GM12891 (cell line): ENCODE measurements at places on chromosomes 16 and 17.

DNA sequence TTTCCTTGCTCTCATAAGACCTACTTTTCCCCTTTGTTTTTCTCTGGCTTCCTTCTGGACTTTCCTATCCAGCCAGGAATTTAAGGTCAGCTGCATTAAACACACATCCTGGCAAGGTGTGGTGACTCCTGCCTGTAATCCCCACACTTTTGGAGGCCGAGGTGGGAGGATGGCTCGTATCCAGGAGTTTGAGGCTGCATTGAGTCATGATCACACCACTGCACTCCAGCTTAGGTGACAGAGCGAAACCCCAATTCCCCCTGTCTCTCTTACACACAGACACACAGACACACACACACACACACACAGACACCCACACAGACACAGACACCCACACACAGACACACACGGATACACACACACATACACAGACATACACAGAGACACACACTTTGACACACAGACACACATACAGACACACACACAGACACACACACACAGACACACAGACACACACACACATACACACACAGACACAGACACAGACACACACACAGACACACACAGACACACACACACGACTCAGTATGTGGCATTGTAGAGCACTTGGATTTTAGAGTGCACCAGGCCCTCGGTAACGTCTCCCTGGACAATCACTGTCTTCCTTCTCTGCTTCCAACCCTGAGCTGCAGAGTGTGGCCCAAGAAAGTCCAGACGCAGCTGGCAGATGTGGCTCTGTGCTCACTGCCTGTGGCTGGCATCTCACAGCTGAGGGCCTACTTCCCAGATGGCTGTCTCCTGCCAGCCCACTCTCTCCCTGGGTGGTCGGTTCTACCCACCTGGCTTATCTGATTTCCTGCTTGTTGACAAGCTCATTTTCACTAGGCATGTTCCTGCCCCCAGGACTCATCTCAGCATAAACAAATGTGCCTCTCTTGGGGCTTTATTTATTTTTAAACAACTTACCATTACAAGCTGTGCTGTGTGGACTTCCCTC lies 39.0 kb downstream of the NLRP1 start:
- no peak for DNase-seq

GRCh38 chr16:51666074-51666473 lies 515.0 kb upstream of the SALL1 start:
- DNase-seq = no peak

- DNase-seq = no peak
These were observed 27.3 kb upstream of the ABCC12 start for GRCh38 chr16:48182979-48183537.

- no peak for DNase-seq
These were observed 587.7 kb upstream of the HSBP1 start for GRCh38 chr16:83220066-83220465.

GRCh38 chr17:45123930-45124796 lies 8.2 kb downstream of the PLCD3 start:
- DNase-seq = no peak

DNA sequence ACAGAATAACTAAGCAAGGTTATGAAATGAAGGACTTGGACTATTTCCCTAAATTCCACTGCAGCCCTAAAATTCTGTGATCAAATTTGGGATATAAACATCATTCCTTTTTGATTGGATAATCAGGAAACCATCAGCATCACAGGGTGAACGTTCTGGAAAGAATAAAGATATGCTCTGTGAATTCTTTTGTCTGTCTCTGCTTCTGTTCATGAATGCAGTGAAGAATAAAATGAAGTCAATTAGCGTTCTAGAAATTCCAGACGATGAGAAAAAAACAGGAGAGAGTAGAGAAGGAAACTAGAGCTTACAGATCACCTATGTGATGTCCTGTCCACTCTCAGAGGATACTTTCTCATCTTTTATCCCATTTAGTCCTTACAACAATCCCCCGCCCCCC lies 295.1 kb upstream of the SOX9 start:
- no peak for DNase-seq

GRCh38 chr17:30780343-30780742 lies 44.1 kb downstream of the CRLF3 start:
- no peak for DNase-seq

- no peak for DNase-seq
These were observed 1.7 kb downstream of the JPH3 start for GRCh38 chr16:87603684-87604633.

GRCh38 chr16:56399047-56399446 lies 26.3 kb downstream of the AMFR start:
- no peak for DNase-seq

- DNase-seq = no peak
These were observed 5.0 kb downstream of the CTF1 start for GRCh38 chr16:30901201-30902028.

GRCh38 chr17:32882734-32883133 lies 5.8 kb upstream of the MYO1D start:
- no peak for DNase-seq

- DNase-seq = no peak
These were observed 225.3 kb downstream of the CCDC182 start for GRCh38 chr17:57519800-57520199.

GRCh38 chr17:78019367-78019975 lies 61.0 kb downstream of the TNRC6C start:
- no peak for DNase-seq
